ENCODE measurements at places on chromosomes 7 and 10. TPM values are rescaled to one million over a fixed set of nuclear protein-coding genes. Genes with fewer than 3 reads are reported as not detected.

DNA sequence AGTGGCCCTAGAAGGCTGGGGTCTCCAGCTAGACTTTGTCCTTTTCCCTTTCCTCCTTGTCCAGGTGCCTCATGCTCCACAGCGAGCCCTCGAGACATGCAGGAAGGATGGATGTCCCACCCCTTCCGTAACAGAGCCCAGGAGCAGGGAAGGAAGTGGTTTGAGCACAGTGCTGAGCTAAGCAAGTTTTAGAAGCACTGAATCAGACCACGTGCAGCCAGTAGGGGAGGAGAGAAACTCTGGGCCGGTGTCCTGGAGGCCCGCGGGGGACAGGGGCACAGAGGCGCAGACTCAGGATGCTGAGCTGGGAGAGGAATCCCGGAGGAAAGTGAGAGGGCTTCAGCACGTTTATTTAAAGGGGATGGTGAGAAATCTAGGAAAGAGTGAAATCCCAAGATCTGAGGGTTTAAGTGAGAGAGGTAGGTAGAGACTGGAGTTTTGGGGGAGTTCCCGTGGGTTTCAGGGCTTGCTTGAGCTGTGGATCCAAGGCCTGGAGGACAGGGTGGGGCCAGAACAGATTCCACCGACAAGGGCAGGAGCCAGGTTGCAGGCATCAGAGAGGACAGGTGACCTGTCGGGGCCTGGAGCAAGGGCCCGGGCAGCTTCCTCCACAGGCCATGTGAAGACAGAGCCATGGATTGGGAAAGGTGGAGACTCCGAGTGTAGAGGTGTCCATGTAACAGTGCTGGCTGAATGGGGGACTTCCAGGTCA, 4.4 kb upstream of the IRF5 start:
- H3K4me3 ChIP-seq: no peak overlapping the region
- no peaks in the 10 kb centered on the region for H3K36me3 ChIP-seq

LEP gene
- total RNA-seq: 0.22 TPM

HOXA3 gene
- 2.1 TPM for total RNA-seq

DNA sequence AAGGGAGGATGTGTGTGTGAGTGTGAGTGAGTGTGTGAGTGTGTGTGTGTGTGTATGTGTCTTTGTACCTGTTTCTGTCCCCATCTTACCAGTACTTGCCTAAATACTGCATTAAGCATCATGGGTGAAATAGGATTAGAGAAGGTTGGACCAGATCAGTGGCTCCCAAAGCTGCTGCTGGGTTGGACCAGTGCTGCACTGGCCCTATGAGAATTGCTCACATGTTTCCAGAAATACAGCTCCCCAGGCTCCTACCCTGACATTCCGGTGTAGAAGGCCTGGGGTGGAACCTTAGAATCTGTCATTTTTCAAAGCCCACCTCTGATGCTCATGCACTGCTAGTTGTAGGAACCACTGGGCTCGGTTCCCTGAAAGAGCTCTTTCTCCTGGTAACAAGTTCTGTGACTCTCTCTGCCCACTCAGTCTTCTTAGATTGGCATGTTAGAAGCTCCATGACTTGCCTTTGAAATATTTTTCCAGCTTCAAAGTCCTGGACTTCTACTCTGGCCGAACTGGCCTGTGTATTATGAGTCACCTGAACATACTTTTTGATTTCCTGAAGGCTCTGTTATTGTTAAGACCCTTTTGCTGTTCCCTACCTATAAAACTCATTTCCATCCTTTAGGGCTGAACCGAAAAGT, 224.7 kb downstream of the CUX1 start:
- H3K36me3 ChIP-seq: no peaks in the 10 kb centered on the region
- DNase-seq: peak; percentile 86
- H3K4me3 ChIP-seq: no peak overlapping the region
- H3K4me1 ChIP-seq: peaks cover 33% of the 10 kb centered on the region
- H3K27ac ChIP-seq: no peak overlapping the region
- H3K27me3 ChIP-seq: no peaks in the 10 kb centered on the region

DNA sequence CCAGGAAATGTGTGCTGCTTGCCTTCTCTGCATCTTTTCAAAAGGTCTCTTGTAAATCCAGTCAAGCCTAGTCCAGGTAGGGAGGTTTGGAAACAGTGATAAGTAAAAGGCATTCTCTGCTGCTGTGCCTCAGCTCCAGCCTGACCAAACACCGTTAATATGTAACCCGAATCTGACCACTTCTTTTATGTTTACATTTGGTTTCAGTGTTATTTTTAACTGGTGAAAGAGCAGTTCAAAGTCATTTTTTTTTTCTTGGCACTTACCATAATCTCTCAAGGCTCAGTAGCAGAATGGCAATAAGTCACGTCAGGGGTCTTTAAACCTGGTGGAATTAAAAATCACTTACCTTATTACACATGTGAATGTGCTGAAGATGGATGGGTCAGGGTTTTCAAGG, 216.8 kb downstream of the PTEN start:
- H3K4me3 ChIP-seq: no peak overlapping the region
- peak; percentile 21 for DNase-seq
- no peak overlapping the region for H3K27ac ChIP-seq
- no peaks in the 10 kb centered on the region for H3K36me3 ChIP-seq
- peaks cover 8% of the 10 kb centered on the region for H3K4me1 ChIP-seq

GRCh38 chr10:60429084-60429849, 39.6 kb upstream of the ANK3 start:
- no peak overlapping the region for H3K4me3 ChIP-seq
- no peaks in the 10 kb centered on the region for H3K27me3 ChIP-seq
- no peak for DNase-seq
- H3K27ac ChIP-seq: 0 out of 2 replicates have a peak overlapping the region, but pooled peaks have one; percentile 13

GRCh38 chr7:143283381-143283780, 1.4 kb upstream of the TMEM139 start:
- no peaks in the 10 kb centered on the region for H3K27me3 ChIP-seq
- DNase-seq: no peak
- H3K4me1 ChIP-seq: peaks cover 13% of the 10 kb centered on the region
- H3K4me3 ChIP-seq: no peak overlapping the region
- H3K27ac ChIP-seq: no peak overlapping the region
- no peaks in the 10 kb centered on the region for H3K36me3 ChIP-seq

GRCh38 chr7:116493449-116493848, 6.1 kb upstream of the CAV2 start:
- DNase-seq: no peak
- no peak overlapping the region for H3K27ac ChIP-seq
- no peaks in the 10 kb centered on the region for H3K27me3 ChIP-seq
- peaks cover 21% of the 10 kb centered on the region for H3K4me1 ChIP-seq
- H3K36me3 ChIP-seq: no peaks in the 10 kb centered on the region

DNA sequence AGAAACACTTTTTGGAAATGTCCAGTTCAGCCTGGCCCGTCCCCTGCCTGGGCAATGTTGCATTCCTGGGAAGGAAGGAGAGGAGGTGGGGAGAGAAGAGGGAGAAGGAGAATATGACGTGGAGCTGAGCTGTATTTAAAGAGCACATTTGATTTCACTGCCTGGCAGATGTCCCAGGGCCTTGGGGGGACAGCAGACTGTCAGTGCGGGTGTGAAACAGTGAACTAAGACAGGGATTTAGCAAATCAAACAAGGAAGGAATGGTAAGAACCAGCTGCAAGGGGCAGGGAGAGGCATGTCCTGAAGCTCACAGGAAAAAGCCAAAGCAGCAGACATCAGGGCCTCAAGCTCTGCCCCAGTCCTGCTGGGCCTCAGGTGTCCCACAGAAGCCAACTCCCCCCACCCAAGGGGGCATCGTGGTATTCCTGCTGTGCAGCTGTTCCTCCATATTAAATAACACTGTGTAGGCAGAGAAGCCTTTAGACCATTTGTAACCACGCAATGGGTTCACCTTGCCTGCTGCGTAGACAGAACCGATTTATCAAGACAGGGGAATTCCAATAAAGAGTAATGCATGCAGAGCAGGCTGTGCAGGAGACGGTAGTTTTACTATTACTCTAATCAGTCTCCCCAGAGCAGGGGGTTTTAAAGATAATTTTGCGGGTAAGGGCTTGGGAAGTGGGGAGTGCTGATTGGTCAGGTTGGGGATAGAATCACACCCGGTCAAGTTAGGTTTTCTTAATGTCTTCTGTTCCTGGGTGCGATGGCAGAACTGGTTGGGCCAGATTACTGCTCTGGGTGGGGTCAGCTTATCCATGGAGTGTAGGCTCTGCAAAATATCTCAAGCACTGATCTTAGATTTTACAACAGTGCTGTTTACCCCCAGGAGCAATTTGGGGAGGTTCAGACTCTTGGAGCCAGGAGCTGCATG, 18.3 kb downstream of the LEP start:
- no peak overlapping the region for H3K27ac ChIP-seq
- no peaks in the 10 kb centered on the region for H3K4me1 ChIP-seq
- H3K4me3 ChIP-seq: no peak overlapping the region
- no peaks in the 10 kb centered on the region for H3K27me3 ChIP-seq

- DNase-seq: peak; percentile 94
- H3K27ac ChIP-seq: peak overlapping the region; percentile 99
Measured at GRCh38 chr10:17029581-17030271, 99.9 kb downstream of the CUBN start.

BCL7B gene
- total RNA-seq: 24.8 TPM

Measured in GM23248 (cell line).